ENCODE measurements at places on chromosomes 5 and 9.

- no peak for DNase-seq
These were observed 249.2 kb upstream of the IRX4 start for GRCh38 chr5:2131826-2132496.

DNA sequence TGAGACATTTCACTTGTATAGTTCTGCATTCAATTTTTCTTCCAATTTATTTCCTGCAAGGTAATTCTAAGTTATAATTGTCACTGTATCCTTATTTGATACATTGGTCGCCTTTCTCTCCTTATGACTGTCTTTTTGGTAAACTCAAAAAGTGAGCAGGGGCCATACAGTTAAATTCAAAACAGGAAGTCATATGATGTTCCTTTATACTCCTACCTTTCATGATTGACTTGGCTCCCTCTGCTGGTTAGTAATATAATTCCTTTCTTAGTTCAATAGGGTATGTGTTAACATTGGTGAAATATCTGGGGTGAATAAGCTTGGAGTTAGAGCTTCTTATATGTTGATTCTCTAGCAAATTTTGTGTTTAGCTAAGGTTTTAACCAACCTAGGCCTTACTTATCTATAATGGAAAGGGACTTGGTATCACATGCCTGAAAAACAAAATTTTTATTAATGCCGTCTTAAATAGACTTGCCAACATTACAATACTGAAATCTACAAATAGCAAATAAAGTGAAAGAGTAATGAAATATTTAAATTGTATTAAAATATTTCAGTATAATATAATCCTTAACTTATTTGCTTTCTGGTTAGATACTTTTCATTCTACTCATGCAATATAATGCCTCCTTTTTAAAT, 6.0 kb upstream of the NIPBL start:
- DNase-seq = no peak

DNA sequence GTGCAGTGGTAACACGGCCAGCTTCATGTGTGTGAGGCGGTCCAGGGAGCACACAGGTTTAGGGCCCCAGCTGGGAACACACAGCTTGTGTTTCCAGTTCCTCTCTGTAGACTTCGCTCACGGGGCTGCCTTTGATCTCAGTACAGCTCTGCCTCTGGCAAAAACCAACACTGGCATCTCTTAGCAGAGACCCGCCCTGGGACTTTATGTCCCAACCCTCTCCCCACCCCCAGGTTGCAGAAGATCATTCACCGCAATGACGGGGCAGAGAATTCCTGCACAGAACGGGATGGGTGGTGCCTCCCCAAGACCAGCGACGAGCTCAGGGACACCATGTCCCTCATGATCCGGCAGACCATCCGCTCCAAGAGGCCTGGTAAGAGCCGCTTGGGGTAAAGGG, 5.2 kb upstream of the CEL start:
- DNase-seq = no peak

GRCh38 chr9:131418143-131419025, 24.5 kb downstream of the PRRC2B start:
- no peak for DNase-seq

GRCh38 chr5:43353668-43354067, 40.5 kb upstream of the HMGCS1 start:
- no peak for DNase-seq

DNA sequence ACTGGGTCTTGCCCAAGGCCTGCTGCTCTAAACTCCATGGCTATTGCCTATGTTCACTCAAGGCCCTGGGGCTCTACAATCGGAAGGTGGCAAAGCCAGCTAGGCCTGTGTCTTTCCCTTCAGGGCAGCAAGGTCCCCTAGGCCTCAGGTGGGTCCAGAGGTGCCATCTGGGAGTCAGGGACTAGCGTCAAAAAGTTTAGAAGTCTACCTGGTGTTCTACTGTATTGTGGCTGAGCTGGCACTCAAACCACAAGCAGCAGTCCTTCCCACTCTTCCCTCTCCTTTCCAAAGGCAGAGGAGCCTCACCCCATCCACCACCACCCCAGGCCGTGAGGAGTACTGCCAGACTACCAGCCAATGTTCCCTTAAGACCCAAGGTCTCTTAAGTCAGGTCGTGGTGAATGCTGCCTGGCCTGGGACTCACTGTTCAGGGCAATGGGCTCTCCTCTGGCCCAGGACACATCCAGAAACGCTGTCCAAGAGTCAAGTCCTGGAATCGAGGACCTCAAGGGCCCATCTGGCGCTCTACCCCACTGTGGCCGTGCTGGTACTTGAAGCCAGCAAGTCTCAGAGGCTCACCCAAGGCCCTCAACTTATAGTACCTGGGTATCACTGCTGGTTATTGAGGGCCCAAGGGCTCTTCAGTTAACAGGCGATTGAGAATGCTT, 13.0 kb upstream of the SARDH start:
- no peak for DNase-seq

DNA sequence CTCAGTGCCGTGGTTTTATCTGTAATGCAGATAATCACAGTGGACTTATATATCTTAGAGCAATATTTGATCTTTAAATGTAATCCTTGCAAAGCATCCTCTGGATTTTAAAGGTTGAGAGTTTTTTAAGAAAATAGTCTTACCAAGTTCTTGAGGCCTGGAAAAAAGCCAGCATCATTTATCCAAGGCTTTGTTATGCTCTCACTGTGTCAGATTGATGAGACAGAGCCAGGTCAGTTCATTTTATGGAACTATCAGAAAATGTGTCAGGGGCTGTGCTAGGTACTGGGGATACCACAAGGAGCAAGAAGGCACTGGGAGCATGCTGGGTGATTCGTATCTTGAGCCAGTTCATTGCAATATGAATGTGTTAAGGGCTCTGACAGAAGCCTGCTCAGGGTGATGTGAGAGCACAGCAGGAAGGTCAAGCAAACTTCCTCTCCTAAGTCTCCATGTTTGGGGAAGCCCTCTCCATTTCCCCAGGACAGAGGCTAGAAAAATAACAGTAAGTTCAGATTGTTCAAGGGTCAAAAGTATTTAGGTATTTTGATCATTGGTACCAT, 19.7 kb downstream of the C7 start:
- no peak for DNase-seq

GRCh38 chr5:16889972-16890519, 46.0 kb downstream of the MYO10 start:
- DNase-seq = no peak

DNA sequence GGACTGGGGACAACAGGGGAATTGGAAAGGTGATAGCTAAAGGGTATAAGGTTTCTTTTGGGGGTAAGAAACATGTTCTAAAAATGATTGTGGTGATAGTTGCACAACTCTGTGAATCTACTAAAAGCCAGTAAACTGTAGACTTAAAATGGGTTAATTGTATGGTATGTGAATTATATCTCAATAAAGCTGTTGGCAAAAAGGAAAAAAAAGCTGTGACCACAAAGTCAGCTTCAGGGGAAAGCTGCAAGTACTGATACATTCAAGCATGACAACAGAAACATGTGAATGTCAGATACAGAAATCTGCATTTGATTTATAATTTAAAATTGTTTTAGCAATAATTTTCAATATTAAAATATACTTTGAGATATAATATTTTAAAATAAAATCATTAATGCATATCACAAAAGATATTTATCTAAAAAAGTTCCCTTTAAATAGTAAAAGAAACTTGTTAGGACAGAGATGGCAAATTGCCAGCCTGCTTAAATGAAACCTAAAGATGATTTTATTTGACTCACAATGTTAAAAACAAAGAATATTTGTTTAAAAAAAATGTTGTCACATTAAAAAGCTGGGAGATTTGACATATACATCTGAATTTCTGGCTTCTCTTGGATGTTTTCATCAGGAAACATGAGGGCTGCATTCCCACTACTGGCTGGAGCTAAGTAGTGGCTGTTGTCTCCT, 66.0 kb downstream of the TBCA start:
- DNase-seq = no peak

DNA sequence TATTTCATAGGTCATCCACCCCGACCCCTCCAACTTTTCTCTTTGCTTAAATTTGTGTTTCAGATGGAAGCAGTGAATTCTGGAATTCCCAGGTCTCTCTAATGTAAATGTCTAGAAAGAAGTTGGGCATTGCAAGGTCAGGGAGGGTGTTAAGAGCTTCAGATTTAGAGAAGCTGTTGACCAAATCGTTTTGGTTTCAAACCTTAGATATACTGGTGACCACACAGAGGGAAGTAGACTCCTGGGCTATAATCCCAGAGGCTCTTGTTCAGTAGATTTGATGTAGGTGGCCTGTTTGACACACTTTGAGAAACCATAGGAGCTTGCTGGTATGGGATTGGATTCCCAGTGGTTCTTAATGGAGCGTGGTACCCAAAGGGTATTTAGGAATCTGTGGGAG, 137.3 kb upstream of the KLF9 start:
- no peak for DNase-seq

DNA sequence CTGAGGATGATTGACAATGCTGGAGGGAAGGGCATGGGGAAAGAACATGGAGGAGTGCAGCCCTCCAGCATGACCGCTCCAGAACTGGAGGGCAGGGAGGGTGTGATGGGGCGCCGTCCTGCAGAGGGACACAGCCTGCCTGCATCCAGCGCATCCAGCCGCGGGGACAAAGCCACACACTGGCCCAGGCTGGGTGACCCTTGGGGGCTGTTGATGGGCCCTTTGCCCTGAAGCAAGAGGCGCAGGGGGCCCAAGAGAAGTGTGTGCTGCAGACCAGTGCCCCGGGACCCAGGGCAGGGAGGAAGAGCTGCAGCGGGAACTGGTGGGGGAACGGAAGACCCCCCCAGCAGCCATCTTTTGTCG, 169.8 kb upstream of the PPP1R26 start:
- no peak for DNase-seq

DNA sequence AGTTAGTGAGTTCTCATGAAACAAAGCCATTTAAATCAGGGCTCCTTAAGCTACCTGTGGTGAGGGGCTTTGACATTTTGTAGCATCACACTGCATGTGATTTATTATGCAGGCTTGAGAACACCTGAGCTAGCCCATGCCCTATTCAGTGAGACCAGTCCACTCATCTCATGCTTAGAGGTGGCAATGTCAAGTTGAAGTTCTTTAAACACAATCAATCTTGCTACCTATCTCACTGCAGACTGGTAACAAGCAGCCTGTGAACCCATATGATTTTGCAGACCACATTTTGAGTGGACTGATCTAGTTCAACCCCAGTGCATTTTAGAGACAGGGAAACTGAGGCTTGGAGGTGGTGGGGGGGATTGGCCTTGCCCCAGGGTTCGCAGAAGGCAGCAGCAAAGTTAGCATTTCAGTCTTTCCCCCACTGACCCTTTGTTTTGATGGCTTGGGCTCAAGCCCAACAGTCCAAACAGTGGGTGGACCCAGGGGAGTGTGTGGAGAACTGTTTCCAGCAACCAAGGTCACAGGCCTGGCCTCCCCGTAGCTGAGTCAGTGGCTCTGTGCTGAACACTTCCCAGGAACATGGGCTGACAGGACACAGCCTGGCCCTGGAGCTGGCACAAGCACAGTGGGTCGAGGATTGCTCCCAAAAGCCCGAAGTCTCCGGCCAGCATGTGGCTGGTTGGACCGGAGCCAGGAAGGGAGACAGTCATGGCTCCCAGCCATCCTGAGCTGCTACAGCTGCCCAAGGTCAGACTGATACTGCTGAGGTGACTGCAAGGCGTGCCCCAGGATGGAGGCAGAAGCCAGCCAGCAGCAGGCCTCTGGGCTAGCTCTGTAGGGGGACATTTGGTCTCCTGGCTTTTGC, 95.3 kb downstream of the RGS3 start:
- no peak for DNase-seq

- no peak for DNase-seq
These were observed 55.9 kb upstream of the BARX1 start for GRCh38 chr9:94010980-94011533.

GRCh38 chr5:73994963-73995362, 369.0 kb downstream of the ARHGEF28 start:
- no peak for DNase-seq

GRCh38 chr9:134838651-134839454, 41.8 kb upstream of the FCN2 start:
- DNase-seq = no peak

- DNase-seq = no peak
These were observed 464.9 kb upstream of the MPDZ start for GRCh38 chr9:13744261-13744901.

DNA sequence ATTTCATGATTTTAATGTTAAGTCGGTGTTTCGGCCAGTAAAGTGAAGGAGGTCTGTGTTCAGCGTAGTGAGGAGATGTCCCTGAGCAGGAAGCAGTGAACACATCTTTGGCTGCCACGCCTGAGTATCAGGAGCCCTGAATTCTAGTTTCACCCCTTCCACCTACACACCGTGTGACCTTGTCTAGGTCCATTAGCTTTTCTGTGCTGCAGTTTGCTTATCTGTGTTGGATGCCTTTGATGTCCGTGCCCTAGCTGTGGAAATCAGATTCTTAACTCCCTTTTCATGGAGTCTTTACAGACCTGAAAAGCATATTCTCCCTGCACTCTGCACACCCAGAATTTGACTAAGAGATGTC, 601 bp downstream of the FBXO38 start:
- no peak for DNase-seq

GRCh38 chr5:1780614-1780930, 19.1 kb downstream of the MRPL36 start:
- no peak for DNase-seq

DNA sequence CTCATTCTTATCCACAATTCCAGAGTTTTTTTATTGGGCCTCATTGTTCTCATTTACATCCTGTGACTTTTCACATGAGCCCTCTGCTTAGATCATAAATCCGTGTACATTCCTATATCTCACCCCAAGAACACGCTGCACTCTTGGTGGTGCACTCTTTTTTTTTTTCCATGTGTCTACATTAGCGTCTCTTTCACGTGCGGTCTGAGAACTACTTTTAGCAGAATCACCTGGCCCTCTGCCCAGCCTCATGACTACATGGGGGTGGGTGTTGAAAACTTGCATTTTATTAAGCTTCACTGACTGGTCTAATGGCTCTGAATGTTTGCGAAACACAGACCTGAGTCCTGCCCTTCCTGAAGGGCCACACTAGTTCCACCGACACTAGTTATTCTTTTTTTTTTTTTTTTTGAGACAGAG, 18.6 kb downstream of the C9orf57 start:
- DNase-seq = no peak

DNA sequence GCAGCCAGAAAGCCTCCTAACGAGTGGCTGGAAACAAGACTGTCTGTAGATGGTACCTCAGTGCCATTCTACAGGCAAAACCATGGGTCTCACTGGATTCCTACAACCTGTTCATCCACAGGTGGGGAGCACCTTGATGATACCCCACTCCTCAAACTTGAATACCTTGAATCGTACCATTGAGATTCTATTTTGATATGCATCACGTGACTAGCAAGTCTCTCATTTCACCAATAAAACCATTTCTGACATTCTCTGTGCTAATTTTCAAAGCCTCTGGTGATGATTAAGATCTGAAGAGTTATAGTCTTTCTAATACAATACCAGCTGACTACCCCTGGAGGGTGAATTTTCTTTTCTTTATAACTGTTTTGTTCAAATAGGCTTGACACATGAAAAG, 188.9 kb downstream of the ADAMTS12 start:
- no peak for DNase-seq

- DNase-seq = no peak
These were observed 13.0 kb downstream of the CXXC5 start for GRCh38 chr5:139660923-139661814.

DNA sequence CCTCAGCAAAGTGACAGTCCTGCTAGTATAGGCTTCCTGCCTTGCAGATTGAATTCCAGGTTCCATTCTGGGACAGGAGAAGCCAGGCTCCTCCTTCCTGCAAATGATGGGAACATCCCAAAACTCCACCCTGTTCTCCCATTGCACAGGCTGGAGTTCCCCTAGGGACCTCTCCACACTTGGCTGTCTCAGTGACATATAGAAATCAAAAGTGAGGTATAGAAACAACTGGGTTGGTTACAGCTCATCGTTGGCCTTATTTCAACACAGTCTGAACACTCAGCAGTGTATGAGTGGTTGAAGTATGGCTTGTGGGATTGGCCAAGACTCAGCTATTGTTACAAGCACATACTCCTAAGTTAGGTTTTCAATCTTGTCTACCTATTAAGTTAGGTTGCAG, 157.8 kb upstream of the FTMT start:
- DNase-seq = no peak
